ENCODE measurements at places on chromosomes 13 and 19.

GRCh38 chr13:33799950-33800592 lies 17.9 kb upstream of the RFC3 start:
- DNase-seq: no peak

- DNase-seq: no peak
Measured at GRCh38 chr13:23160638-23161480, 19.9 kb upstream of the SGCG start.

DNA sequence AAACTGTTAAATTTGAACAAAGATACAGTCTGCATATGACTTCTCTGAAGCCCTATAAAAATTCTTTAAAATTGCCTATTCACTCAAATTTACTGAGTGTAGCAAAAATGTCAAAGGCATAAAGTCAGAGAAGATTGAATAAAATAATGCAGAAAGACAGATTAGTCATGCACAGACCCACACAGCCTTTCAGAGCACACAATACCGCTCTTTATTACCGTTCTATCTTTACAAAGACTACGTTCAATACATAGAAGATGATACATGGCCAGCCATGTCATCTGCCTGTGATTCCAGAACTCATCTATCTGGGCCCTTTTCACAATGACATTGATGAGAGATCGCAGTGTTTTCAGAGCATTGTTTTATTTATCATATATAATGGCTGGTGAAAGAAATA lies 107.2 kb downstream of the URI1 start:
- no peak for DNase-seq

DNA sequence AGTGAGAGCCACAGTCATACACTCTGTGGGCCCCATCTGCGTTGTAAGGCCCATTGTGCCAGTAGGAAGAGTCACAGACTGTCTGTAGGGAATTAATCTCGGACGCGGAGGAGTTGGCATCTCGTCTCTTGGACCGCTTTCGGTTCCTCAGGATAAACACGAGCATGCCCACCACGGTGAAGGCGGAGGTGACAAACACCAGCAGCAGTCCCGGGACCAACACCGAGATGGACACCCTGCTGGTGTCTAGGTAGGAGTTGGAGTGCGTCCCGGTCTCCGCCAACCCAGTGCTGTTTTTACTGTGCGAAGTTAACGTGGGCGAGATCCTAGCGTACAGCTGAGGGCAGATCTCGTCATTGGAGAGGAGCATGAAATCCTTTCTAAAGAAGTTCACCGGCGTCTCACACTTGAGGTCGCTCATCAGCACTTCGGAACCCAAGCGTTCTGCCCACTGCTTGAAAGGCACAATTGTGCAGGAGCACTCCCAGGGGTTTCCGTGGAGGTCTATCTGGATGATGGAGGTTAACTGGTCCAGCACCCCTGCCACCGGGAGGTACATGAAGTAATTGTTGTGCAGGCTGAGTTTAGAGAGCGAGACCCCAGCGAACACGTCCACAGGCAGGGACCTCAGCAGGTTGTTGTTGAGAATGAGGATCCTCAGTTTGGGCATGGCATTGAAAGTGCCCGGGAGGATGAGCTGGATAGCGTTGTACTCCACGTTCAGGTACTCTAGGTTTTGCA lies 2.7 kb downstream of the SLITRK1 start:
- no peak for DNase-seq

- no peak for DNase-seq
Measured at GRCh38 chr13:98595134-98595533, 18.2 kb upstream of the STK24 start.

DNA sequence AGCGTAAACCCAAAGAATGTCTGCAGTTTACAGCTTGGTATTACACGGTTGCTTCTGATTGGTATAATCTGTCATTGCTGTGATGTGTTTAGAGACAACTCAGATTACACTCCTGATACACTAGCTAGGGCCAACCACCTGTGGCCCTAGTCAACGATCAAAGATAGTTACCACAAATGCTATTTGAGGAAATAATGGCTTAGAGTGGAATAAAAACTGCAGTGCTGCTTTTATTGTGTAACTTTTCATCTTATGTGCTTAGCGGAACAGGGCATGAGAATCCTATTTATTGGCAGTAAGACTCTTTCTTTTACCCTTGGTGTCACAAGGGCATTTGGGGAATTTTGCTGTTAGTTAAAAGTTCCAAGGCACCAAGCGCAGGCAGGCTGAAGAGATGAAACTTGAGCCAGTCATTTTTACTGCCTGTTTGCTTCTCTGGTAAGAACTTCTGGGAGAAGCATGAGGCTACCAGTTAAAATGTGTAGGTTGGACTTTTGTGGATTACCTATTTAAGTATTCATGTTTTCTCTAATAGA lies 363.3 kb downstream of the KCNRG start:
- DNase-seq: no peak

GRCh38 chr13:76968041-76968440 lies 19.7 kb downstream of the ACOD1 start:
- DNase-seq: no peak

DNA sequence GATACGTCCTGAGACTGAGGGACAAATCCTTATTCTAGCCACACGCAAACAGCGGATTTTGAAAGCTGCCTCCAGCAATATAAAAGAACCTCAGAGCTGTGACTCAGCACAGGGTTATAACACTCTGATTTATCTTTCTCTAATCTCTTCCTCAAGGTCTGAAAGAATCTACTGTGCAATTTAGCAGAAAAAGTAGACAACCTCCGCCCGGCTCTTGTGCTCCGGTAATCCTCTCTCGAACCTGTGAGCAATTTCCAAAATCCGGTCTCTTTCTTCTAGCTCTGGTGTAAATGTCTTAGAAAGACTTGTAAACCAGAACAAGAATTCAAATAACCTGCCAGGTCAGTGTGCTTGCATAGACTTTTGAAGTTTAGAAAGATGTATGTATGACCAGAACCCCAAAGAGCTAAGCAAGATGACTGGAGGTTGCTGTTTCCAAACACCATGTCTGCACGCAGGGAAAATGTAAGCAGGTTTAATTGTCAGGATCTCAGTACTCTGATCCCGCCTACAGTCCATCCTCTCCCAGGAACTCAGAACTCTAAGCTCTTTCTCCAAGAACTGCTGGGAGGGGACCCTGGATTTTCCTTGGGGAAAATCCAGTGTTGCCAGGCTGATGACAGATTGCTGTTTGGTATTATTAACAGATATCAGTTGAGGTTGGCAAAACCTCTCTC lies 338.1 kb downstream of the RFC3 start:
- DNase-seq: no peak

- no peak for DNase-seq
Measured at GRCh38 chr13:33069365-33069764, 53.1 kb downstream of the KL start.

GRCh38 chr19:14411161-14411937 lies 7.8 kb downstream of the DDX39A start:
- no peak for DNase-seq

DNA sequence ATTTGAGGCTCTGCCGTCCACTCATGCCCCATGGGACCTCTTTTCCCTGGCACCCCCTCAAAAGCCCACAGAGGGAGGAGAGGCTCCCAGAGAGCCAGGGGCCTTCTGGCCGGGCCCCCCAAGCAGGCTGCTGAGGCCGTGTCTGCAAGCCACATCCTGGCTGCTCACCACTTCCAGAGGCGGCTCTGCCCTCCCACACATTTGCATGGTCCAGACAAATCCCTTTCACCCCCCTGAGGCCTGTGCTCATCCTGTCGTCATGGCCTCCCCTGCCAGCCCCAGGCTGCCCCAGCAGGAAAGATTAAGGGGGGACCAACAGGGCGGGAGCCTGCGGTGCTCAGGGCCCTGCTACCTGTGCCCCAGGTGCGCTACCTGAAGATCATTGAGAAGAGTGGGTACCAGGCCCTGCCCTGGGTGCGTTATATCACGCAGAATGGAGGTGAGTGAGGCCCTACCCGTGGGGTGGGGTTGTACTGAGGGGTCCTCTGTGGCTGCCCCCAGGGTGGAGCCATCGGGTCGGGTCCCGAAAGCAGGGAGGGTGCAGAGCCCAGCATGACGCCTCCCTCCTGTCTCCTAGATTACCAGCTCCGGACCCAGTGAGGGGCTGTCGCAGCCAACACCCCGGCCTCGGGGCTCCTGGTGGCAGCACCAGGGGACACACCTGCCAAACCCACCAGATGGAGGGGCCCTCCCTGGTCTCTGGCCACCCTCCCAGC lies 36.3 kb downstream of the AP1M1 start:
- DNase-seq: no peak

- no peak for DNase-seq
Measured at GRCh38 chr13:104411141-104411765, 1345.0 kb upstream of the SLC10A2 start.

DNA sequence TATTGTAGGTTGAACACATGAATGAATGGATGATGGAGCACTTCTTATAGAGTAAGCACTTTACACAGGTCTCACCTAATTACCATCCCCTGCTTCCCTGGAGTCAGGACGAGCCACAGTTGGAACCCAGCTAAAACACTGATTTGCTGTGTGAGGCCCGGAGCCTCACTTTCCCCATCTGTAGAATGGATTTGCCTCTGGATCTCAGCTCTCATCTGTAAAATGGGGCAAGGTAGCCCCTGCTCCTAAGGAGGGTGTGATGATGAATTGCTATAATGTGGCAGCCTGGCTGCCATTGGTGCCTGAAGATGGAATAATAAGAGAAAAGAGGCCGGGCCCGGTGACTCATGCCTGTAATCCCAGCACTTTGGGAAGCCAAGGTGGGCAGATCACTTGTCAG lies 1.4 kb upstream of the PTPRS start:
- DNase-seq: no peak

GRCh38 chr13:77523834-77524728 lies 11.4 kb upstream of the SCEL start:
- DNase-seq: no peak

- DNase-seq: no peak
Measured at GRCh38 chr13:70527599-70527998, 419.3 kb upstream of the KLHL1 start.

- no peak for DNase-seq
Measured at GRCh38 chr19:752652-753517, 2.0 kb downstream of the MISP start.

- DNase-seq: no peak
Measured at GRCh38 chr13:112325920-112326645, 50.1 kb upstream of the SPACA7 start.

DNA sequence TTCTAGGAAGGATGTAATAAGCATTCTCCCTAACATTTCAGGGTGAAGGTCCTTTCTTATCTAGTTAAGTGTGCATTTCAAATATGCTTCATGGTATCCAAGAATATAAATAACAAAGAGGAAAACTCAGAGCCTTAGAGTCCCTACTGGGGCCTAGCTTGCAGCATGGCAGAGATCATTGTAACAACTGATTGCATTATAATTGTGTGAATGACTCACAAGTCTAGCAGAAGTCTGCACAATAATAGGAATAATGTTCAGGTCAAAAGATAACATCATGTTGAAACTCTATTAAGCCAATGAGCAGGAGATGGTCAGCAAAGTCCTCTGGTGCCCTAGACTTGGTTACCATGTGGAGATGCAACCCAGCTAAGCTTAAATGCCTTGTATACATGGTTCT lies 3.4 kb downstream of the POSTN start:
- no peak for DNase-seq

- DNase-seq: no peak
Measured at GRCh38 chr13:111368091-111368490, 47.6 kb downstream of the TEX29 start.

DNA sequence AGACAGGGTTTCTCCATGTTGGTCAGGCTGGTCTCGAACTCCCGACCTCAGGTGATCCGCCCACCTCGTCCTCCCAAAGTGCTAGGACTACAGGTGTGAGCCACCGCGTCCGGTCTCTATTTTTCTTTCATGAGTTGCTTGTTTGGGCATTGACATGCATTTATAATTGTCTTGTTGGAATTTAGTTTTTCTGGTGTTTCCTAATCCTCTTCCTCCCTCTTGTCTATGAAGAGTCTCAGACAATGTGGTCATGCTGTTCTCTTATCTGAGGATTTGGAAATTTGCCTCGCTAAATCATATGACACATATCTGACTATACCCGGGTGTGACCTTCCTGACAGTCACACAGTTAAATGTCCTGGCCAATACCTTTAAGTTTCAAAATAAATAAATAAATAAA lies 7.4 kb upstream of the CEACAM18 start:
- DNase-seq: no peak

DNA sequence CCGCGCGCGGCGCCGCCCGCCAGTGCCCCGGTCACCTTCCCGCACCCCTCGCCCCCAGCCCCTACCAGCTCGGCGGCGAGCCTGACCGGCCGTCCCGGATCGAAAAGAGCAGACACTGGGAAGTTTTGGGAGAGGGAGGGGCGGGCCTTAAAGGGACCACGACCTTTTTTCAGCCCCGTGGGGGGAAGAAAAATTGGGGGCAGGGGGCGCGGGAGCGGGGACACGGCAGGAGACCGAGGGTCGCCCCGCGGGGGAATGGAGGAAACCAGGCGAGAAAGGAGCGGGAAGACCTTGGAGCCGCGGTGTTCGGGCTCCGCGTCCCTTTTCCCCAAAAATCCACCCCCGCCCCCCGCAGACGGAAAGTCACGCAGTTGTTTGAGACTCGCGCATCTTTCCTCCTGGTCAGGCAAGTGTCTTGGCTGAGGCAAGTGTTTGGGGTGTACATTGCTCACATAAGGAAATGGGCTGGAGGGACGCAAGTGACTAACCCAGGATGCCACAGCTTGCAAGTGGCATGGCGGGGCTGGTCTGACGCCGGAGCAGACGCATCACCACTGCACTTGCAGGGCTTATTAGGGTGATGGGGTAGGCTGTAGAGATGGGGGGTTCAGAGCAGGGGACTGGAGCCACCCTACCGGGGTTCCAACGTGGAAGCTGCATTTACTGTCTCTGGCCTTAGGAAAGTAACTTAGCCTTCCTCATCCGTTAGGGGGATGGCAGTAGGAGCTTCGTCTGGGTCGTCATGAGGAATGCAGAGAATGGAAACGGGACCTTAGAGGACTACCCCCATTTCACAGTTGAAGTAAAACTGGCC lies 2.7 kb upstream of the HNRNPL start:
- DNase-seq: no peak

DNA sequence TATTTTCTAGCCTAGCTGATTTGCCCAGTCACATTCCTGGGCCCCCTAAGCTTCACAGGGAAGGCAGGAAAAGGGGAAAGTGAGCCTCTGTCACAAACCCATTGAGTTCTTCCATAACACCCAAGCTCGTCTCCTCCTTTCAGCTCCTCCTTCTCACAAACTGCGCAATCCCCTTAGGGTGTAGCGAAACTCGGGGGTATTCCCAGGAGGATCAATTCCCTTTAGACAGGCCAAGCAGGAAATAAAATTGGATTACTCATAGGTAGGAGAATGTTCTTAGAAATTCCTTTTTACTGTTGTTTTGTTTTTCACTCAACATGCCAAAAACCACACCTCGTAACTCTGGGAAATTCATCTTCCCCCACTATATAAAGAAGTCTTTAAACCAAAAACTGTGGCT lies 139.3 kb downstream of the IRS2 start:
- no peak for DNase-seq

GRCh38 chr19:46447824-46448223 lies 19.1 kb upstream of the PNMA8C start:
- no peak for DNase-seq

GRCh38 chr13:67267136-67267535 lies 37.0 kb upstream of the PCDH9 start:
- no peak for DNase-seq

GRCh38 chr13:94712287-94712811 lies at the start of gene SOX21:
SOX21 (minus strand) TSS chr13:94712545; CDS start chr13:94712049, 496 bp downstream.
- DNase-seq: no peak

Measured in stimulated activated CD8-positive, alpha-beta memory T cell treated with anti-CD3 and anti-CD28 coated beads, Interleukin-2, amount 100 ng/mL, for 1 hour (primary cell).